ENCODE measurements at places on chromosomes 1 and 21.
A peak's percentile ranks its signal among the peaks of the same experiment; 100 is the strongest.

- no peak for DNase-seq
Observed at GRCh38 chr1:230031131-230031530, 35.9 kb upstream of the GALNT2 start.

DNA sequence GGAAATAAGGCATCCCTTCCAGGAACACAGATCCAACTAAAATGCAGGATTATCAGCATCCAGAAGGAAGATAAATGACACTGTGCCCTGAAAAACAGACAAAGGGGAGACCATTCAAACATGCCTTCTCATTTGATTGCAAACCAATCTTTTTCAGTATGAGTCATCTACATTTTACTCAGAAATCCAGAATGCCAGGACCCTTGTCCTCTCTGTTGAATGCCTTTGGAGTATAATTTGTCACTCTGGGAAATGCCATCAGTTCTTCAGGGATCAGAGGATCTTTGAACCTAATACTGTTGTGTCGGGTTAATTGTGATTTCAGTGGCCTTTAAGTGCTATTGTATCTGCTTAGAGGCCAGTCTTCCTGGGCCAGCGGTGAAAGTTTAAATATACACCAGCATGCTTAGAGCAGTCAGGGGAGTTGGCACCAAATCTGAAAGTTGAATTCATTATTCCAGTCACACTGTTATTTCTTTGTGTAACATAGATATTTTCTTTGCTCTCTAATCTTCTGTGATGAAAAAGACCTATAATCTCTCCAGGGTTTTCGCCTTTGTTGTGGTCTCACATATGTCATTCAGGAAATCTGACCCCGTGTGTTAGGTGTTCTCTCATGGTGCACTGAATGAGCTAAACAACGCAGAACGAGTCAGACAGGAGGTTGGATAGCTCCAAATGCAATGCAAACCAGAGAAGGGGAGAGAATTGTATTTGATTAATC, 364.8 kb upstream of the SGIP1 start:
- DNase-seq: no peak

- no peak for DNase-seq
Observed at GRCh38 chr1:119652587-119652986, 4.5 kb upstream of the ZNF697 start.

DNA sequence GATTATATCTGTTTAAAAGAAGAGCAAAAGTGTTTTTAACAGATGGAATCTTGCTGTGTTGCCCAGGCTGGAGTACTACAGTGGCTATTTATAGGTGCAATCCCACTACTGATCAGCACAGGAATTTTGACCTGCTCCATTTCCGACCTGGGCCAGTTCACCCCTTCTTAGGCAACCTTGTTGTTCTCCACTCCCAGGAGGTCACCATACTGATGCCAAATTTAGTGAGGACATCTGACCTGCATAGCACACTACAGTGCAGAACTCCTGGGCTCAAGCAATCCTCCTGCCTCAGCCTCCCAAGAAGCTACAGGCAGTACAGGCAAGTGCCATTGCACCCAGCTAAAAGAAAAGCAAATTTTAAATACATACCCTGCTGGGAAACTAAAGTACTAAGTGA, 11.3 kb upstream of the NUP210L start:
- no peak for DNase-seq

- peak; percentile 43 for DNase-seq
Observed at GRCh38 chr1:201505503-201505890, 1.4 kb downstream of the CSRP1 start.

DNA sequence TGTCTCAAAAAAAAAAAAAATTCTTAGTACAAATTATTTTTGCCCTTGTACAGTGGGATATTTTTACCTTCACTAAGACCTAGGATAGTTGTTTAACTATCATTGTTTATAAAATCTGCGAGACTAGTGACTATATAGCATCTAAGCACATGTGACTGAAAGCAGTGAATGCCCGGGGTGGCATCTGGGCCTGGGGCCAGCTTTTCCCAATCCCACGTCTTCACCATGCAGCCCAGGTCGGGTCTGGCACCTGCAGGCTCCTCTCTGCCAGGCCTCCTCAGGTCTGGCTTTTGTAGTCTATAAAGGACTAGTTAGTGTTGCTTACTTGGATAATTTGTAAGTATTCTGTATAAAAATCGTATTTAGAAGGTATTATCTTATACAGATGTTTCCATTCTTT, 40.8 kb downstream of the CBS start:
- no peak for DNase-seq

DNA sequence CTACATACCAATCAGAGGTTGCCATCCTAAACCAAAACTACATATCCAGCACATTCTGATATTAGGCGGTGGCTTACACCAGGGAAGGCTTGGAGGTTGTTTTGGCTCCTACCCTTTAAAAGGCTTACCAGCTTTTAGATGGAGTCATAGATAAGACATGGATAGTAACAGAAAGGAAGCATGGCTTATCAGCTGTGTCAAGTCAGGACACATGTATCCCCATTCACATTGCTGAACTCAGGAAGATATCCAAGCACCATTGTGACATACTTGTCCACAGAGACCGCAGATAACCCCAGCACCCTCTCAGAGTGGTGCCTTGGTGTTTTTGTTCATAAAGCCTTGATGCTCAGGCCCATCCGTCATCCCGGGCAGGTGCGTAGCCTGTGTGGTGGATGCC, 39.7 kb downstream of the ADARB1 start:
- DNase-seq: no peak

DNA sequence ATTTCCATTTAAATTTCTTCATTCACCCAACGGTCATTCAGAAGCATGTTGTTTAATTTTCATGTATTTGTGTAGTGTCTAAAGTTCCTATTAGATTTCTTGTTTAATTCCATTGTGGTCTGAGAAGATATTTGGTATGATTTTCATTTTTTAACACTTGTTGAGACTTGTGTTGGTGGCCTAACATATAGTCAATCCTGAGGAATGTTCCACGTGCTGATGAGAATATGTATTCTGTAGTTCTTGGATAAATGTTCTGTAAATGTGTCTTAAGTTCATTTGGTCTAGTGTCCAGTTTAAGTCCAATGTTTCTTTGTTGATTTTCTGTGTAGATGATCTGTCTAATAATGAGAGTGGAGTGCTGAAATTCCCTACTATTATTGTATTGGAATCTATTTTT, 22.7 kb upstream of the LCE5A start:
- no peak for DNase-seq

GRCh38 chr1:24767351-24767750, 22.1 kb downstream of the CLIC4 start:
- no peak for DNase-seq

- no peak for DNase-seq
Observed at GRCh38 chr1:15850471-15851001, 3.0 kb downstream of the SPEN start.

GRCh38 chr21:39189857-39190604, 6.8 kb upstream of the PSMG1 start:
- DNase-seq: no peak

GRCh38 chr1:115121793-115122192, 32.5 kb upstream of the TSPAN2 start:
- no peak for DNase-seq

DNA sequence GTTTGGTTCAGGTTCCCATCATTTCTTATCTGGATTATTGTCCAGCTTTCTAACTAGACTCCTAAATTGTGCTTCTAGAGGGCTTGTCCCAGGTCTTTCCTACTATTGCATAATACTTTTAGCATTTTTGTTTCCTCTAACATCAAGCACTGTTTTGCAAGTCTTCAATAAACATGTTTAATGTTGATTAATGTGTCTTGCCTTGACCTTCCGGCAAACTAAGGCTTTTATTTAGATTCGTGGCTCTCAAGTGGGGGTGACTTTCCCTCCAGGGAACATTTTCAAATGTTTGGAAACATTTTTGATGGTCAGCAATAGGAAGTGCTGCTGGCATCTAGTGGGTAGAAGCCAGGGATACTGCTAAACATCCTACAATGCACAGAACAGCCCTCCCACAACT, 90.7 kb downstream of the RPE65 start:
- no peak for DNase-seq

- DNase-seq: no peak
Observed at GRCh38 chr1:225427235-225428067, at the start of gene LBR. TSS of gene LBR (minus strand) at chr1:225428038. CDS start at chr1:225424075, 3,963 bp downstream.

- no peak for DNase-seq
Observed at GRCh38 chr21:38671773-38672172, 134.0 kb upstream of the ETS2 start.

DNA sequence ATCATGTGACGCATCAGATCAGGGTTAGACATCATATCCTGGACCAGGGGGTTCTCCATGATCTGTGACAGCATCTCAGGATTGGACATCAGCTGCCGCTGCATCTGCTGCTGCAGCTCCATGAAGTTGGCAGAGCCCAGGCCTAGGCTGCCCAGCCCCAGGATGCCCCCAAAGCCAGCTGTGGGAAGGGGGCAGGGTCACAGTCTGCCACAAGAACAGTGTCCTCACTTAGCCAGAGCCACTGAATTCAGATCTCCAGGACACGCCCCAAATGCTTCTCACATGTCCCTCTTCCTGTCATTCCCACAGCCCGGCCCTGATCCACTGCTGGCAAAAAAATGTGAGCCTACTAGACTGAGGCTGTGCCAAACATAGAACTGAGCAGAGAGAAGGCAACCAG, 3.2 kb downstream of the UBQLN4 start:
- no peak for DNase-seq

GRCh38 chr1:221810406-221810805, 68.5 kb upstream of the DUSP10 start:
- DNase-seq: no peak

- no peak for DNase-seq
Observed at GRCh38 chr21:25330266-25330665, 277.0 kb downstream of the MRPL39 start.

DNA sequence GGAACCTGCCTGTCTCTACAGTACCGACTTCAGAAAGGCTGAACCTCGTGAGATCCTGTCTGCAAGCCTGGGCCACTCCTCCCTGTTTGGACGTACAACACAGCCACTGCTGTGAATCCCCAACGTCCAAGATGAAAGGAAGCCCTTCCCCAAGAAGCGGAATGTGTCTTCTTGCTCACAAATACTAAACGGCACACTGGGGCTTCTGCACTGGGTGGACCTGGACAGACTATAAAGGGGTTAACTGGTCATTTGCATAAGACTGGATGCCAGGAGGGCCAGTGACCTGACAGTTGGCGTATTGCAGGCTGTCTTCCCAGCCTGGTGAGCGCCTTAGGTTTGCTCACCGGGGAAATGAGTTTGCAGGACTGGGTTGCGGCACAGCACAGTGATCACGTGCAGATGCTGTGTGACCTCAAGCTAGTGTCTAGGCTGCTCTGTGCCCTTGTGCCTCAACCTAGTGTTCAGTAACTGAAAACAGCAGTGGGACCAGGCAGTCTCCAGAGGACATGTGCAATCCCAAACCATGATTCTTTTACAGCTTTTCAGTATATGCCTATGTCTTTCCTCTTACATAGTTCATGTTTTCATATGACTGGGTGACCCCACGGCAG, 19.5 kb upstream of the AJAP1 start:
- no peak for DNase-seq

DNA sequence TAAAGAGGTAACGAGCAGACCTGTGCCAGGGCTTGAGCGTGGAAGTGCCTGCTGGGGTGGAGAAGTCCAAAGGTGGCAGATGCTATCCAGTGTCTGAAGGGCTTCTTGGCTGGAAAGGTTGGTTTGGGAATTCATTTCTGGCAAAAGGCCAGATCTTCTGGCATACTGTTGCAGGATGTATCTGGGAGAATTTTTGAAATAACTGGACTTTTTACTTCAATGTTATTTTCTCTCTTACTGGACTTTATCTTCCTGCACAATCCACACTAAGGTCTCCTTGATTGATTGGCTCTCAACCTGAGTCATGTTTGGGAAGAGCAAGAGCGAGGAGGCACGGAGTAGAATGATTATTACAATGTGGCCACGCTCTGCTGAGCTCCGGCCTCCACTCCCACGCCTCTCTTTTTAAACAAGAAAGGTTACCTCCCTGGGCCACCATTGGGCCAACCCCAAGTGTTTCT, 278.4 kb downstream of the TM2D1 start:
- DNase-seq: peak; percentile 51

DNA sequence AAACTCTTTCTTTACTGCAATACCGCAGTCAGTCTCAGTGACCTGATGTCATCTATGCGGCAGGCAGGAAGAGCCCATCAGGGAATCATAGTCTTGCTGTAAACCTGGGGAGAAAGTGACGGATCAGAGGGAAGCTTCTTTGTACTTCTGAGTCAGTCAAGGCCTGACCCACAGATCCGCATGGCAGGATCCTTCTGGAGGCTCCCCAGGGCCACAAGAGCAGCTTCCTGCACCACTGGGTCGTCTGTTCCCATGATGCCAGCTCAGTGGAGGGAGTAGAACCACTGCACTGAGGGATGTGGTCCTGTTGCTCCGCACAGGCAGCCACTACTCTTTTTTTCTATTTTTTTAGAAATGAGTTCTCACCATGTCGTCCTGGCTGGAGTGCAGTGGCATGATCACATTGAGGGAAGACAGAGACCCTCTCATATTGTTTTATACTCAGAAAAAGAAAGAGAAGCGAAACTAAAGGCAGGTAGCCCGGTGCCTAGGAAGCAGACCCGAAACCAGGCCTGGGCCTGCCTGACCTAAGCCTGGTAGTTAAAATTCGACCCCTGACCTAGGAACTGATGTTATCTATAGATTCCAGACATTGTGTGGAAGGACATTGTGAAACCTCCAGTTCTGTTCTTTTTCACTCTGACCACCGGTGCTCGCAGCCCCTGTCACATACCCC, 6.3 kb upstream of the ERVH48-1 start:
- no peak for DNase-seq

DNA sequence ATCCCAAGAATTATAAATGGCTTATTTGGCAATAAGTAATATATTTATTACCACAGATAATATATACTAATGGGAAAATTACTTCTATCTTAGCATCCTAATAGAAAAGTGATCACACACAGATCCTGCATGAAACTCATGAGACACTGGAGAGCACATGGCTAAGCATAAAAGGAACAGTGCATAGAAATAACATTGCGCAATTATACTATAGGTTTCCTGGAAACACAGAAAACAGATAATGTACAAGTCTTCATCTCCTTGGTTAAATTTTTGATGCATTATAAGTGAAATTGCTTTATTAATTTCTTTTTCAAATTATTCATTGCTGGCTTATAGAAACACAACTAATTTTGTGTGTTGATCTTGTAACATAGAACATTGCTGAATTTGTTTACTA, 210.4 kb downstream of the USH2A start:
- no peak for DNase-seq

- no peak for DNase-seq
Observed at GRCh38 chr1:180309338-180309737, 79.3 kb downstream of the LHX4 start.

GRCh38 chr1:246591958-246592357, 25.7 kb downstream of the CNST start:
- peak; percentile 68 for DNase-seq

GRCh38 chr1:202144402-202145067, at the start of gene ARL8A:
TSS of gene ARL8A (minus strand) at chr1:202144737. CDS start at chr1:202144572, 165 bp downstream.
- peak; percentile 73 for DNase-seq

- DNase-seq: no peak
Observed at GRCh38 chr1:72649211-72649888, 367.0 kb upstream of the NEGR1 start.

- no peak for DNase-seq
Observed at GRCh38 chr1:26717017-26717491, 21.2 kb downstream of the ARID1A start.

Measured in left colon (tissue), 2 donors.